ENCODE measurements at places on chromosomes 1 and 21.

DNA sequence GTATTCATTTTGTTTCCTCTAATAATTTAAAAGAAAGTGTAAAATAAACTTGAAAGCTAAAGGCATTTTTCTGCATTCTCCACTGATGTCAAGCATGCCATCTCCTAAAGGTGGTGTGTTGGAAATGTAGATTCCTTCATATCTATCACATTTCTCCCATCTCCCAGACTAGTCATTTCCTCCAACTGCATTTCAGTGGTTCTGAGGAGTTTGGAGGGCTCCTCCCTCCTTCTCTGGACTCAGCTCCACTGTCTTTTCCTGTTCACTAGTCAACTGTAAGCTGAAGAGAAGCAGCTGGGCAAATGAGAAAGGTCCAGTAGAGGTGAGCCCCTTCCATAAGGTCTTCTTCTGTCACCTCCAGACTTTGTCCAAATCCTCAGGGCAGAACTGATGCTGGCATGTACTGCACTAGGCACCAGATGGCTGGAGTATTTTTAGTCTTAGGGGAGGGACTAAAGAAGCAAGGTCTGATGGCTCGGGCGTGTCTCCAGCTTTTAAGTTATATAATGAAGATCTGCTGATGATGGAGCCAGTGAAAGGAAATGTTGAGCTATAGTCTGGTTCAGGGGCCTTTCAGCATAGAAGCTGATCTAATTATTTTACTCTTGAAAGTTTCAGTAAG, 186.1 kb downstream of the NTNG1 start:
- no peak for DNase-seq

DNA sequence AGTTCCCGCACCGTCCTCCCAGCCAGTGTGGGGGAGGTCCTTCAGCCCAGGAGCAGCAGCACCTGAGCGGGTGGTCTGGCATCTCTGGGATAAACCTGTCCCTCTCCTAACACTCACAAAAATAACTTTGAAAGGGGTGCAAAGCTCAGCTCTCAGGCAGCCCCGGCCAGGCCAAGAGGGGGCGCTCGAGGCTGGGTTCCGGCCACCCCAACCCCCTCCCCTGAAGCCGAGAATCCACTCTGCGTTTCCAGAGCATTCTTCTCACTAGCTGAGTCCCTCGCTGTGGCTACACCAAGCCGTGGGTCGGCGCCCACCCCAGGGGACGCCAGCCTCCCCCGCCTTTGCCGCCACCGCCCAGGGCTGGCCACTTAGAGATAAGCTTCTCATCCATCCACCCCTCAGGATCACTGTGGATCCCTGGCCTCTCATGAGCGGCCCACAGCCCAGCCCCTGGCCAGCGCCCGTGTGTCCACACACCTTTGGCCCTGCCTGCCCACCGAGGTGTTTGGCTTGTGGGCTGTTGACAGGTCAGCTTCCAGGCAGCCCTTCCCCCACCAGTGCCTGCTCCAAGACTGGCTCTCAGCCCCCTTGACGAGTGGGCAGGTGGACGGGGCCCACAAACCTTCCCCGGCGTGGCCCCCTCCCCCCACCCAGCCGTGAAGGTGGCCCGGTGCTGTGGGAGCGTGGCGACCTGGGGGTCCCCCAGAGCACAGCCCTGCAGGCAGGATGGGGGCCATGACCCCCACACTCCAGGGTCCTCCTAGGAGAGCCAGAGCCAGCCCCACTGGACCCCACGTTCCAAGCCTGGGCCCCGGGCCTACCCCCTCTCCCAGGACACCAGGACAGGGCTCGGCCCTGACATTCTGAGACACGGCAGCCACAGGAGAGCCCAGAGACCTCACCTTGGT, 1.9 kb downstream of the FTCD start:
- peak; percentile 13 for DNase-seq

DNA sequence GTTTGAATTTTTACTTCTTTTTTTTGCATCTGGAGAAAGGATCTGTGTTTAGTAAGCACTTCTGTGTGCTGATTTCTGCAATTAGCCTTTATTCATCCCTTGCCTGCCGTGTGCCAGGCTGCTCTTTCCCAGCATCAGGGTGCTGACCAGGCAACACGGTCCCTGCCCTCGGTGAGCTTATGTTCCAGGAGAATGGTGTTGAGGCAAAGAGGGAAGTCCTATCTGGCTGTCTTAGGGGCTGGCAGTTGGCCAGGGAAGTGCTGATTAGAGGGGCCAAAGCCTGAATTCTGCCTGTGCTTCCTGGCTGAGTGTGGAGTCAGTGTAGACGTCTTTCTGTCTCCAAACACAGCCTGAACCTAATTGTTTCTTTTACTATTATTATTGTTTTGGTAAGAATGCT, 187.1 kb downstream of the CAMTA1 start:
- DNase-seq = no peak

DNA sequence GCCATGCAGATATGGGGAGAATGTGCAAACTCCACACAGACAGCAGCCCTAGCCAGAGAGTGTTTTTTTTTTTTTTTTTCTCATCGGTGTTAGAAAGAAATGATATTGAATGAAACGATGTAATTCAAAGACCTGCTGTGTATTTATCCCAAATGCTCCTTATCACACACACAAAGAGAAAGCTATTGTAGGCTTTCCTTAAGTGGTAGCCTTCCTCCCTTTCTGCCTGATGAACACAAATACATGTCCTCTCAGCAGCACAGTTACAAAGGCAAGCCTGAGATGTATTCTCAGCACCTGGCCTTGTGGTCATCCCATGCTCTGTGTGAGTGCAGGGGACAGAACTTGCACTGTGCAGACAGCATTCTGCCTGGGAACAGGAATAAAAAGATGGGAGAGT, 93.8 kb downstream of the PLPPR5 start:
- no peak for DNase-seq

- no peak for DNase-seq
These were observed 43.7 kb downstream of the DISP3 start for GRCh38 chr1:11522400-11523235.

DNA sequence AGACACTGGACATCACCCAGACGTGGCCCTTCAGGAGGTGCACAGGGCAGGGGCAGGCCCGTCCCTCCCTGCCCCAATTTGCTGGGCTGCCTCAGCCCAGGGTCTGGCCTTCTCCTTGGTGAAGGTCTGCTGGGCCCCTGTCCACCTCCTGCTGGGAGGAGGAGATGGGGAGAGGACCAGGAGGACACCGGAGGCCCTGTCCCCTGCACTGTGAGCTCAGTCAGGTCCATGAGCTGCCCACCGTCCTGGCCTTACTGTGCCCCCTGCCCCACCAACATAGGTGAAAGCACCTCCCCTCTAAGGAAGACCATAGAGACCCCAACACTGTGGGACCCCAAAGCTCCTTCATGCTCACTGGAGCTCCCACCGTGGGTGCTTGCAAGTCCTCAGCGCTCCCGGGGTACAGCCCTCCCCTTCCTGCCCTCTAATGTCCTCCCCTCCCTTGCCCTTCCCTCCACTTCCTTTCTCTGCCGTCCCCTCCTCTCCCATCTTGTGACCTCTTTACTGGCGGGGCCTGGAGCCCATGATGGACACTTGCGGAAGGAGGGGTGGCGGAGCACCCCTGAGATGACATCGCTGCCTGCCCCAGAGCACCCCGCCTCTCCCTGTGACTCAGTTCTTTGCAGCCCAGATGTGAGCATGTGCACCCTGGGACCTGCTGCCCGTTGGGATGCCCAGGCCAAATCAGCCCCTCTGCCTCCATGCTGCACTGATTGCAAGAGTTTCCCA, 4.6 kb downstream of the LRRC3 start:
- no peak for DNase-seq

All from stimulated activated CD4-positive, alpha-beta T cell treated with anti-CD3 and anti-CD28 coated beads, Interleukin-1b, Interleukin-23, amount 100 ng/mL, for 24 hours (primary cell).